ENCODE measurements at places on chromosomes 4 and X.
A peak's percentile ranks its signal among the peaks of the same experiment; 100 is the strongest.

DNA sequence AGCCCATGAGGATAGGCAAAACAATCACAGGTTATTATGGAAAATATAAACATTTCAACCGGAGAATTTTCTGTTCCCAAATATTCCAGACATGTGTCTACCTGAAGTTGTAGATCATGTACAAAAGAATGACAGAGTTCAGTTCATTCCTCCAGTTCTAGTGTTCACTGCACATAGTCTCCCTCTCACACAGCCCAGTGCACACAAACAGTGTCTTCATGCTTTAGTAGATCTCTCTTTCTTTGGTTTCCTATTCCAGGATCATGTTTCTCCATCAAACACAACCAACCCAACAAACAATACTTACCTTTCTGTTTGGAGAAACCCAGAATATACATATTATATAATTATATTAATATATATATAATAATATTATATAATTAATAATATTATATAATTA, 671.9 kb downstream of the TRIML1 start:
- no peak overlapping the region for H3K4me3 ChIP-seq
- H3K36me3 ChIP-seq: no peaks in the 10 kb centered on the region
- H3K4me1 ChIP-seq: no peaks in the 10 kb centered on the region
- H3K27ac ChIP-seq: no peak overlapping the region
- H3K27me3 ChIP-seq: no peaks in the 10 kb centered on the region
- DNase-seq: no peak

GRCh38 chr4:40552536-40552935, 77.1 kb downstream of the RBM47 start:
- peak overlapping the region; percentile 73 for H3K27ac ChIP-seq
- H3K4me1 ChIP-seq: no peaks in the 10 kb centered on the region
- no peak overlapping the region for H3K4me3 ChIP-seq
- H3K27me3 ChIP-seq: no peaks in the 10 kb centered on the region
- no peak for DNase-seq
- H3K36me3 ChIP-seq: no peaks in the 10 kb centered on the region

GRCh38 chrX:57134702-57135101, 2.5 kb downstream of the SPIN2A start:
- no peaks in the 10 kb centered on the region for H3K4me1 ChIP-seq
- no peak overlapping the region for H3K27ac ChIP-seq
- no peak overlapping the region for H3K4me3 ChIP-seq
- H3K27me3 ChIP-seq: no peaks in the 10 kb centered on the region
- no peaks in the 10 kb centered on the region for H3K36me3 ChIP-seq
- DNase-seq: no peak

GRCh38 chr4:171794528-171794927, 18.7 kb upstream of the GALNTL6 start:
- H3K27ac ChIP-seq: no peak overlapping the region
- no peak for DNase-seq
- H3K4me1 ChIP-seq: no peaks in the 10 kb centered on the region
- no peak overlapping the region for H3K4me3 ChIP-seq
- no peaks in the 10 kb centered on the region for H3K27me3 ChIP-seq

GRCh38 chrX:25022499-25023325, 6.9 kb upstream of the ARX start:
- H3K4me3 ChIP-seq: no peak overlapping the region
- H3K36me3 ChIP-seq: no peaks in the 10 kb centered on the region
- peaks cover 87% of the 10 kb centered on the region for H3K27me3 ChIP-seq
- H3K27ac ChIP-seq: no peak overlapping the region
- DNase-seq: no peak
- H3K4me1 ChIP-seq: no peaks in the 10 kb centered on the region

GRCh38 chrX:56764975-56765791, 36.1 kb downstream of the NBDY start:
- peak overlapping the region; percentile 91 for H3K27ac ChIP-seq
- peaks cover 5% of the 10 kb centered on the region for H3K27me3 ChIP-seq
- DNase-seq: peak; percentile 34
- no peak overlapping the region for H3K4me3 ChIP-seq

GRCh38 chrX:114071412-114071811, 512.5 kb upstream of the HTR2C start:
- DNase-seq: no peak
- peaks cover 24% of the 10 kb centered on the region for H3K27me3 ChIP-seq
- no peak overlapping the region for H3K4me3 ChIP-seq
- H3K36me3 ChIP-seq: no peaks in the 10 kb centered on the region
- H3K27ac ChIP-seq: no peak overlapping the region
- no peaks in the 10 kb centered on the region for H3K4me1 ChIP-seq

DNA sequence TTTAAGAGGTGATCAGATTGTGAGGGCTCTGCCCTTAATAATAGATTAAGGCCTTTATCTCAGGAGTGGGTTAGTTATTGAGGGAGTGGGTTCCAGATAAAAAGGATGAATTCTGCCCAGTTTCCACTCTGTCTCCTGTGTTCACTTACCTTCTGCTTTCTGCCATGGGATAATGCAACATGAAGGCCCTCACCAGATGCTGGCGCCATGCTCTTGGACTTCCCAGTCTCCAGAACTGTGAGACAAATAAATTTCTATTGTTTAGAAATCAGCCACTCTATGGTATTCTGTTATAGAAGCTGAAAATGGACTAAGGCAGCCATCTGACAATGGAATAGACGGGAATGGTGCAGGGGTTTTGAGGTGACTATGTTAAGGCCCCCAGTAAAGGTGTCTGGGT, 6.9 kb upstream of the RELL1 start:
- H3K36me3 ChIP-seq: no peaks in the 10 kb centered on the region
- H3K4me3 ChIP-seq: no peak overlapping the region
- no peak overlapping the region for H3K27ac ChIP-seq
- no peaks in the 10 kb centered on the region for H3K27me3 ChIP-seq

- H3K4me3 ChIP-seq: no peak overlapping the region
- H3K27ac ChIP-seq: no peak overlapping the region
- H3K36me3 ChIP-seq: no peaks in the 10 kb centered on the region
- no peak for DNase-seq
Measured at GRCh38 chrX:129693354-129693753, 38.6 kb upstream of the APLN start.

GRCh38 chr4:141705048-141705746, 68.8 kb downstream of the IL15 start:
- no peaks in the 10 kb centered on the region for H3K27me3 ChIP-seq
- H3K4me3 ChIP-seq: no peak overlapping the region
- H3K4me1 ChIP-seq: no peaks in the 10 kb centered on the region
- no peak for DNase-seq

GRCh38 chr4:2194496-2194895, 47.4 kb downstream of the HAUS3 start:
- H3K4me3 ChIP-seq: no peak overlapping the region
- no peaks in the 10 kb centered on the region for H3K27me3 ChIP-seq
- no peak overlapping the region for H3K27ac ChIP-seq
- H3K4me1 ChIP-seq: no peaks in the 10 kb centered on the region

DNA sequence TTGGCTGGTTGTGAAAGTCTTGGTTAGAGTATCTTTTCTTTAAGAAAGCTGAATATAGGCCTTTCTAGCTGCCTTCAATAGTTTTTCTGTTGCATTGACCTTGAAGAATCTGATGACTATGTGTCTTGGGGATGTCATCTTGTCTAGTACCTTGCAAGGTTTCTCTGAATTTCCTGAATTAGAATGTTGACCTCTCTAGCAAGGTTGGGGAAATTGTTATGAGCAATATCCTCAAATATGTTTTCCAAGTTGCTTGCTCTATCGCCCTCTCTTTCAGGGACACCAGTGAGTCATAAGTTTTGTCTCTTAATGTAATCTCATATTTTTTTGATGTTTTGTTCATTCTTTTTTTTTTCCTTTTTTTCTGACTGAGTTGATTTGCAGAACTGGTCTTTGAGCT, 194.7 kb downstream of the RAB28 start:
- no peak overlapping the region for H3K27ac ChIP-seq
- H3K4me1 ChIP-seq: no peaks in the 10 kb centered on the region
- DNase-seq: no peak
- no peak overlapping the region for H3K4me3 ChIP-seq
- no peaks in the 10 kb centered on the region for H3K36me3 ChIP-seq
- no peaks in the 10 kb centered on the region for H3K27me3 ChIP-seq

GRCh38 chrX:135581496-135581895, 61.0 kb downstream of the INTS6L start:
- H3K4me1 ChIP-seq: no peaks in the 10 kb centered on the region
- H3K27me3 ChIP-seq: peaks cover 37% of the 10 kb centered on the region
- H3K4me3 ChIP-seq: no peak overlapping the region
- no peak for DNase-seq

DNA sequence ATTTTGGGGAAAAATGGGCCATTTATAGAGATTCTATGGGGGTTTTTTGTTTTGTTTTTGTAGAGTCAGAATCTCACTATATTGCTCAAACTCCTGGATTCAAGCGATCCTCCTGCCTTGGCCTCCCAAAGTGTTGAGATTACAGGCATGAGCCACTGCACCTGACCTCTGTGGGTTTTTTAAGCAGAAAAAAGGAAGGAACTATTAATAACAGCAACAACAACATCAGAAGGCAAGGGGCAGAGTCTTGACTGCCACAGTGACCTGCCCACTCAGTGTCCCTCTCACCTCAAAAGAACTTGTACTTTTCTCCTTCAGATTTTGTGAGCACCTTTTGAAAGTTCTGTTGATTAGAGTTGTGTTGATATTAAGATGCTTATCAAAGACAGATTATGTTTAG, 48.1 kb downstream of the FNIP2 start:
- H3K4me3 ChIP-seq: no peak overlapping the region
- peaks cover 7% of the 10 kb centered on the region for H3K4me1 ChIP-seq
- H3K27ac ChIP-seq: no peak overlapping the region
- H3K27me3 ChIP-seq: no peaks in the 10 kb centered on the region

GRCh38 chrX:19774905-19775304, 112.5 kb downstream of the SH3KBP1 start:
- no peak for DNase-seq
- no peaks in the 10 kb centered on the region for H3K4me1 ChIP-seq
- no peak overlapping the region for H3K27ac ChIP-seq
- no peak overlapping the region for H3K4me3 ChIP-seq
- H3K36me3 ChIP-seq: no peaks in the 10 kb centered on the region

GRCh38 chrX:145464650-145465049, 217.3 kb downstream of the SPANXN1 start:
- no peak overlapping the region for H3K27ac ChIP-seq
- no peak overlapping the region for H3K4me3 ChIP-seq
- H3K27me3 ChIP-seq: no peaks in the 10 kb centered on the region

DNA sequence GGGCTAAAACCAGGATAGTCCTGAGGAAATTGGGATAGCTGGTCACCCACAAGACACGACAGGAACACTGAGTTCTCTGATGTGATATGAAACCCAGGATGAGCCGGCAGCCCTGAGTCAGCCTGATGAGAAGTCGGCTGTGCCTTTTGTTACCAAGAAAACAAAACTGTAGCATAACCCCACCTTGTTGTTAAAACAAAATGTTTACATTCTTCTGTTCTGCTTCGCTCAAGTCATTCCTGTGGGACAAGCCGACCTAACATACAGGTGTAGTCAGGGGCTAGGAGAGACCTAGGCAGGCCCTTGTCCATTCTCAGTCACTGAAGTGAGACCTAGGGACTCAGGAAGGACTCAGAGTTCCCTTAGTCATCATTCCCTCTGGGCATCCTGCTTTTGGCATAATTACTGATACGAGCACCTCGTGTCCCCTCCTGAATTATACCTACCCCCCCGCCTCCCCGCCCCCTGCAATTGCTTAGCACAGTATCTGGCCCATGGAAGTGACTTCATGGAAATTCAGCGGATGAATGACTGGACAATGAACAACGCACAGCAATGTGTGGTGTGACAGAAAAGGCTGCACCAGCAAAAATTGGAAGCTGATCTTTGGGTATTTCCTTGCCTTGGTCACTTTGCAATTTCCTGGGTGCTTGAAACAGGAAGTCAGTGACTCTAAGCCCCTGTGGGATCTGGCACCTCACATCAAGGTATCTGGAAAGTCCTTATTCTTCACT, 31.9 kb upstream of the TLR2 start:
- no peak overlapping the region for H3K4me3 ChIP-seq
- peak overlapping the region; percentile 67 for H3K27ac ChIP-seq
- DNase-seq: no peak
- no peaks in the 10 kb centered on the region for H3K27me3 ChIP-seq
- H3K36me3 ChIP-seq: no peaks in the 10 kb centered on the region

GRCh38 chrX:19606902-19607301, 91.6 kb upstream of the MAP3K15 start:
- H3K4me3 ChIP-seq: no peak overlapping the region
- H3K27ac ChIP-seq: no peak overlapping the region
- DNase-seq: no peak
- no peaks in the 10 kb centered on the region for H3K36me3 ChIP-seq
- H3K27me3 ChIP-seq: peaks cover 10% of the 10 kb centered on the region

DNA sequence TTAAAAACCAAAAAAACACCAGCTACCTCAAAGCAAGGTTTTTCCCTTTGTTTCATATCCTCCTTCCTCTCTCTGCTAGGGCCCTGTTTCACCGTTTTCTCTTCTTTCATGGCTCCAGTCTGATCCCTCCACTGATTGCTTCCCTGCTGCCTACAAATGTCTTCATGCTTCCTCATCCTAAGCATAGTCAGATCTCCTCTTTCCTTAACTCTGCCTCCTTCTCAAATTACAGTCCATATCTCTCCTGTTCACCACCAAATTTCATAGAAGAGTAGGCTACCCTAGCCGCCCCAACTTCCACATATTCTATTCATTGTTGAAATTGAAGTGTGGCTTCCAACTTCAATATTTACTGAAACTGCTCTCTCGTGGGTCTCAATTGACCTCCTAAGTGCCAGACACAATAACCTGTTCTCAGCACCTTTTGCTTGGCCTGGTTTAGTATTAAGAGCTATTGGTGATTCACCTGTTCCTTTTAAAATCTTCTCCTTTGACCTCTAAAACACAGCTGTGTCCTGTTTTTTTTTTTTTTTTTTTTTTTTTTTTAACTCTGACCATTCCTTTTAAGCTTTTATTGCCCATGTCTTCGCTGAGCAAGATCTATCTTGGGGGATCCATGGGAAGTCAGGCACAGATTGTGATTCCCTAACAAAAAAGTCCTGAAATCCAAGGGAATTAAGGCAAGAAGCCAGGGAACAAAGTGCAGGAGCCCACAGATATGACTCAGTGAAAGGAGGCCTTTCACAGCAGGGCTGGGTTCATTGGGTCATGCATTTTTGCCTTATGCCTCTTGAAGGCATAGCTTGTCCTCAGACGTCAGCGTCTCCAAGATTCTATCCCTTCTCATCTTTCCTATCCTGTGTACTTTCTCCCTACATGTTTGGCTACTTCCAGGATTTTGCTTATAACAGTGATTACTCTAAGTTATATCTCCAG, 85.4 kb downstream of the RPS3A start:
- no peak overlapping the region for H3K4me3 ChIP-seq
- no peaks in the 10 kb centered on the region for H3K36me3 ChIP-seq
- DNase-seq: no peak
- no peak overlapping the region for H3K27ac ChIP-seq
- no peaks in the 10 kb centered on the region for H3K27me3 ChIP-seq

GRCh38 chr4:174056959-174057358, 226.5 kb downstream of the FBXO8 start:
- no peaks in the 10 kb centered on the region for H3K27me3 ChIP-seq
- H3K27ac ChIP-seq: no peak overlapping the region
- no peak for DNase-seq
- H3K4me1 ChIP-seq: no peaks in the 10 kb centered on the region
- H3K4me3 ChIP-seq: no peak overlapping the region
